ENCODE measurements at places on chromosomes 16 and 17.

DNA sequence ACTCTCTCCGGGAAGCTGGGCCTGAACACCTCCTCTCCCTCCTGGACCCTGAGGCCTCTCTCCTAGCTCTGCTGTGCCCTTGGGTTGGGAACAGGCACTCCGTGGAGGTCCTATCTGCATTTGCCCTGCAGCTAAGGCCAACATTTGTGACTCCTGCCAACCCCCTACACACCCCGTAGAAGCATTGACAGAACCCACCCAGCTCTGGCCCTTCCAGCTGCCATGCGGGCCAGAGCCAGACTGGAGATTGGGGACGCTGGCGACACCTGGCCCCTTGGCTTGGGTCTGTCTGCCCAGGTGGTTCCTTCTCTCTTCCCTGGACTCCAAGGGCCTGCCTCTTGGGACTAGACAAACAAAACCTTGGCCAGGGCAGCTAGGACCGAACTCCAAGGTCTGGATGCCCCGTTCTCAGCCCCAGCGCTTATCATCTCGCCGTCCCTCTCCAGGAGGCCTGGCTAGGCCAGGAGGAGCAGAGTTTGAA lies 644 bp upstream of the RHBDF2 start:
- DNase-seq = no peak

GRCh38 chr17:42051645-42052044 lies 1.2 kb upstream of the C17orf113 start:
- DNase-seq = no peak

- DNase-seq = no peak
Observed at GRCh38 chr16:89951509-89951908, 3.0 kb downstream of the DEF8 start.

DNA sequence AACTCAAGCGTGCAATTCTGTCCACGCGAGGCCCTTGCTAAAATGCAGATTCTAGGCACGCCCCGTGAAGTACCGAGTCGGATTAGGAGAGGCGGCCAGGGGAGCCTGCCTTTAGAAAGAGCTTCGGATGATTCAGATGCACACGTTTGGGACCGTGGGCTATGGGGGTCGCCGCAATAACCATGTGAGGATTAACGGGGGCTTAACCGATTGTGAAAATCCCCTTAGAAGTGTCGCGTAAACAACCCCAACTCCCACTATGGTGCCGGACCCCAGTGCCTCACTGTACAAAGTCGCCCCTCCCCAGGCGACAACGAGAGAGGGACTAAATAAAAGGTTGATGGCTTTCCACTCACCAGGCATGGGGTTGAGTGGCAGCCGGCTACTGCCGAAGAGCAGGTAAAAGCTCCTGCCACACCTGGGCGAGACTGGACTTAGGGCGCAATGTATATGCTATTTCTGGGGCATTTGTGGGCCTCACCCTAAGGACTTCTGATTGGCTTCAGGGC lies 635 bp upstream of the SP2 start:
- peak; percentile 2 for DNase-seq

GRCh38 chr16:78102865-78103264 lies 3.4 kb downstream of the WWOX start:
- no peak for DNase-seq

- no peak for DNase-seq
Observed at GRCh38 chr16:82016964-82017363, 5.7 kb upstream of the SDR42E1 start.

- no peak for DNase-seq
Observed at GRCh38 chr16:23514381-23515152, 4.3 kb upstream of the GGA2 start.

DNA sequence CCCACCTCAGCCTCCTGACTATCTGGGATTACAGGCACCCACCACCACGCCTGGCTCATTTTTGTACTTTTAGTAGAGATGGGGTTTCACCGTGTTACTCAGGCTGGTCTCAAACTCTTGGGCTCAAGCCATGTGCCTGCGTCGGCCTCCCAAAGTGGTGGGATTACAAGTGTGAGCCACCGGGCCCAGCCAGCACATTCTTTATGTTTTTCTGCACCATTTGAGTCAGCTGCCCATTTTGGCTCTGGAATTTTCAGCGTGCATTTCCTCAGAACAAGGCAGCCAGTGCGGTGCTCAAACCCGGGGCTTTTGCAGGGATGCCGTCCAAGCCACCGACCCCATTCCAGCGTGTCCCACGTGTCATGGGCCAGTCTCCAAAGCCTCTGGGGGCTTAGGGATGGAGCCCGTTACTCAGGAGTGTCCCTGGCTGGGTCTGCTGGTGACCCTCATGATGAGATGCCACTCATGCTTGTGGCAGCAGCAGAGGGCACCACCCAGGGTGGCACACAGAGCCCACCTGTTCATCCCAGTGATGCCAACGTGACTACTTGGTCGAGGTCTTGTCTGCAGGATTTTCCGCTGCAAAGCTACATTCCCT lies 3.7 kb upstream of the RAB40C start:
- no peak for DNase-seq

DNA sequence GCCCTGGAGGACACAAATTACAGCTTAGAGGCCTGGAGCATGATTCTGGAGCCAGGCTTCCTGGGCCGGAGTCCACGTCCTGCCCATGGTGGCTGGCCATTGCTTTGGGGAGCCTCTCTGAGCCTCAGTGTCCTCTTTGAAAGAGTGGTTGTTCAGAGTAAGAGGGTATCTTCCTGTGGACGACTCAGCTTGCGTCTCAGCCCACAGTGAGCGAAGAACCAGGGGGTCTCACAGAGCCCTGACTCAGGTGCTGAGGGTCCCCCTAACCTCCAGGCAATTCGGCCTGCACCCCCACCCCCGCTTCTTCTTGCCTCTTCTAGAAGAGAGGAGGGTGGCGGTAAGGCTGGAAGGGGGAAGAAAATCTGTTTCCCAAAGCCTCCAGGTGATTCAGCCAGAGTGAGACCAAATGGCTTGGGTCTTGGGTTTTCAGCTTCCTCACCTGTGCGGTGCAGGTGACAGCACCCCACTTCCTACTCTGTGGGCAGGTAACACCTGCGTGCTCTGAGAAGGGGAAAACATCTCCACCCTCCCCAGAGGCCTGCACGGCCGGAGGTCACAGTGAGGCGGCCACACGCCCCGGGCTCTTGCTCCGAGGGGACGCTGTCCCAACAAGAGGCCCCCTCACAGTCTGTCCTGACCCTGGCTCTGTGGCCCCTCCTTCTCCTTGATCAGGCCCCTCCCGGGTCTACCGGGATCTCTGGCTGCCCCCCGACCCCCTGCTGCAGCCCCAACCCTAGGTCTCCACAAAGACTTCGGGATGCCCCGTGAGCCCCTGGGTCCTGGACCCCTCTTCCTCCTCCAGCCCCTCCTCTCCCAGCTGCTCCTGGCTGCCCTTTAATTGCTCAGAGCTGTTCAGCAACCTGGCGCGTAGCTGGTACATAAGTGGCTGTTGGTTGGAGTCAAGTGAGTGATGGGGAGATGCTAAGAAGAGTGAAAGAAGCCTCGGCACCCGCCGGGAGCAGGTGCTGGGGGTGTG lies 119.2 kb downstream of the METRNL start:
- DNase-seq = no peak

DNA sequence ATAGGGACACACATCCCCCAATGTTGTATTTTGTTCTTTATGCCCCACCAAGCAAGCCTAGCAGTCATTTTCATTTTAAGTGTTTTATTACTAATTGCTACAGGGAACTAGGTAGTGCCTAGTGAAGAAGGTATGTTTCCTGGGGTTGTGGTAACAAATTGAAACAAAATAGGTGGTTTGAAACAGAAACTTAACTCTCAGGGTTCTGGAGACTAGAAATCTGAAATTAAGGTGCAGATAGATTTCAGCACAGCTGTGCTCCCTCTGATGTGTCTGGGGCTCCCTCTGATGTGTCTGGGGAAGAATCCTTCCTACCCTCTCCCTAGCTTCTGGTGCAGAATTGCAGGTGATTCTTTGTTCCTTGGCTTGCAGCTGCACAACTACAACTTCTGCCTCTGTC lies 390.1 kb downstream of the ZFHX3 start:
- no peak for DNase-seq

- no peak for DNase-seq
Observed at GRCh38 chr17:73278465-73279453, 17.1 kb upstream of the CPSF4L start.

- no peak for DNase-seq
Observed at GRCh38 chr17:55978578-55978977, 174.7 kb upstream of the ANKFN1 start.

DNA sequence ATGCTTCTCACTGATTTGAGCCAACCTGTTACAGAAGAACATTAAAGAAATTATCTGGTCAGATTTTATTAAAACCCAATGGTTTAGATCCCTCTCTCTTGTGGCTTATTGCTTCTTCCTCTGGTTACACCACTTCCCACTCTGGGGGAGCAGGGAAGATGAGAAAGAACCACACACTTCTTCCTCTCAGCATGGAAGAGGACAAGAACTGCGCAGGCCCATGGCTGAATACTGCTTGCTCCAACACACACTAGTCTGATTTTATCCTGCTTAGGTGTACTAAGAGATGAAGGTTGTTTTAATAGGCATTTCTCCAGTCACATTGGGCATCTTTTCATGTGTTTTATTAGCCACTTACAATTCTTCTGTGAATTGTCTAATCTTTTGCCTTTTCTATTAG lies 27.6 kb downstream of the MAP3K3 start:
- no peak for DNase-seq

DNA sequence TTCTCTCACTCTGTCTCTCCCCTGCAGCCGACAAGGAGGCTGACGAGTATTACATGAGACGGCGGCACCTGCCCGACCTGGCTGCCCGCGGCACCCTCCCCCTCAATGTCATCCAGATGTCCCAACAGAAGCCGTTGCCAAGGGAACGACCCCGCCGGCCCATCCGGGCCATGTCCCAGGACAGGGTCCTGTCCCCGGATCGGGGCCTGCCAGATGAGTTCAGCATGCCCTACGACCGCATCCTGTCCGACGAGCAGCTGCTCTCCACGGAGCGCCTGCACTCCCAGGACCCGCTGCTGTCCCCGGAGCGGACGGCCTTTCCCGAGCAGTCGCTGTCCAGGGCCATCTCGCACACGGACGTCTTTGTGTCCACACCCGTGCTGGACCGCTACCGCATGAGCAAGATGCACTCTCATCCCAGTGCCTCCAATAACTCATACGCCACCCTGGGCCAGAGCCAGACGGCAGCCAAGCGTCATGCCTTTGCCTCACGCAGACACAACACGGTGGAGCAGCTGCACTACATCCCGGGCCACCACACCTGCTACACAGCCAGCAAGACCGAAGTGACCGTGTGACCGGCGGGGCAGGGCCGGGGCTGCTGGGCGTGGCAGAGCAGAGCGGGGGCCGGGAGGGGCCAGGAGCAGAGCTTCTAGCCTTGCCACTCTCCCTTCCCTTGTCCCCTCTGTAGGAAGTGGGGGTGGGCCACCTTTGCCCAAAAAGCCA lies 40.4 kb upstream of the DNAH9 start:
- DNase-seq = no peak

GRCh38 chr17:37551788-37552187 lies 57.4 kb downstream of the SYNRG start:
- DNase-seq = no peak

DNA sequence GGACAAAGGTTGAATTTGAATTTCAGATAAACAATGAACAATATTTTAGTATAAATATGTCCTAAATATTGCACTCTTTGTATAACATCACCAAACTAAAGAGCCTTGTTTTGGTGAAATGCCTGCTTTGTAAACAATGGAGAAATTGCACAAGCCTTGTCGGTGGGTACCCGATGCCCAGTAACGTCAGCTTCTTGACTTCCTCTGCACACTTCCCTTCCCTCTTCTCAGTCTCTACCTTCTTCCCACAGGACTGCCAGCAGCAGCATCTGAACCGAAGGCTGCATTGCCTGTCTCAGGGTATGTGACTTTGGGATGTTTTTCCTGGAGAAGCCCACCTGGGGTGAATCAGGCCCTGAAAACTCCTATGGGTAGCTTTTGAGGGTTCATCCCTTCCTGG lies 113.9 kb downstream of the UTP18 start:
- DNase-seq = no peak

- DNase-seq = no peak
Observed at GRCh38 chr17:58913552-58913951, 157.9 kb downstream of the PPM1E start.

DNA sequence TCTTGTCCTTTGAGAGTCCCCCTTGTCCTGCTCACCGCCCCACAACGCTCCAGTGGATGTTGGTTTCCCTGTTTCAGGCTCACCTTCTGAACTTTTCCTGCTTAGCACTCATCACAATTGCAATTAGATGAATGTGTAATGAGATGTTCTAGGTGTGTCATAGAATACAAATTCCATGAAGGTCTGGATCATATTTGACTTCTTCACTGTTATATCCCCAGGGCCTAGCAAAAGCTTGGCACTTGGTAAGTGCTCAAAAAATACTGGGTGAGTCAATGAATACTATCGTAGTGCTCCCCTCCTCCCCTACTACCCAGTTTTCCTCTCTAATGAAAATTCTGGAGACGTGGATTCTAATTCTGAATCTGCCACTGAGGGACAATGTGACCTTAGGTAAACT lies 33.1 kb downstream of the DNAH3 start:
- DNase-seq = no peak

- no peak for DNase-seq
Observed at GRCh38 chr17:68861602-68862001, 93.6 kb downstream of the ABCA8 start.

- DNase-seq = no peak
Observed at GRCh38 chr16:17184026-17184425, 286.7 kb downstream of the XYLT1 start.

DNA sequence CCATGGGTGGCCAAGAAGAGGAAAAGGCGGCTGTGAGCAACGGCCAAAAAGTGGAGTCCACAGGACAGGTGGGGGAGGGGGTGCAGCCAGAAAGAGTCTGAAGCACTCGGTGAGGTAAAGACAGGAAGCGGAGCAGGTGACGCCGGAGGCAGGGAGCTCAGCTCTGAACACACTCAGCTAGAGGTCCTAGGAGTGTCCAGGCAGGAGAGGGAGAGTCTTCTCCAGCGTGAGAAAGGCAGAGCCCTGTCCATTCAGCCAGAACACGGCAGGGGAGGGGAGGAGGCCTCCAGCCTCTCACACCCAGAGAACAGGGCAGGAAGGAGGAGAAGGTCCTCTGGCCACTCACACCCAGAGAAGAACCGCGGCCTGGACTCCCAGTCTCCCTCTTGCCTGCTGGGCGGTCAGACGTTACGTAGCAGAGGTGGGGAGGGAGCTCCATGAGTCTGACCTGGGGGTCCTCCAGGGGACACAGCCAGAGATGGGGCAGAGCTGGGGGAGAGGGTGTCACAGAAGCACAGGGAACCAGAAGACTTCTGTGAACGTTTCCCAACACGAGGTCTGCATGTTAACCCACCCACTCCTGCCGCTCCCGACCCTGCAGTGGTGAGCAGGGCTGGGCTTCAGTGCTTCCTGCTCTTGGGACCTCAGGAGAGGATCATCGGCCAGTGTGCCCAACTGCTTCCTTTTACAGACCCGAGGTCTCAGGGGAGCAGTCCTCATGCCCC lies 89.2 kb downstream of the ABR start:
- DNase-seq = no peak

DNA sequence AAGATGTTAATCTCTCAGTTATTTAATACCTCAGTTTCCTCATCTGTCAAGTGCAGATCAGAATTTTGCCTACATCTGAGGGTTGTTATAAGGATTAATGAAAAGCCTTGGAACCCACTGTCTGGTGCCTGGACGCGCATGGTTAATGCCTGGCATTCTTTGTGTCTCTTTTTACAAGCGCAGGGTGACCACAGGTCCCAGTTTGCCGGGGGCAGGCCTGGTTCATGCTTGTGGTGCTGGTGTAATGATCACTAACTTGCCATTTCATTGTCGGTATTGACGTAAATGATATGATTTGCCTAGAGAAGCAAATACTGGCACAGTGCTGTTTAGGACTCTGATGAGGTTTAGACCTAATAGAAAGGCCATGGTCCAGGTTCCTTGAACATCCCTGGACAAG lies 23.1 kb downstream of the MRC2 start:
- DNase-seq = no peak

GRCh38 chr17:79478051-79478461 lies 132.8 kb downstream of the RBFOX3 start:
- DNase-seq = no peak
